Tibial nerve (tissue), 4 donors: ENCODE measurements at places on chromosomes 1 and 21. TPM values are rescaled to one million over a fixed set of nuclear protein-coding genes. Genes with fewer than 3 reads are reported as not detected.

GRCh38 chr1:24555591-24556413 lies at the start of gene NCMAP:
TSS of gene NCMAP (plus strand) at chr1:24556087. CDS start at chr1:24595431, 39,344 bp downstream.
- peaks cover 36% of the 10 kb centered on the region for H3K27me3 ChIP-seq
- peak within 1 kb of the TSS; percentile 46 for H3K4me3 ChIP-seq
- DNase-seq: no peak

DNA sequence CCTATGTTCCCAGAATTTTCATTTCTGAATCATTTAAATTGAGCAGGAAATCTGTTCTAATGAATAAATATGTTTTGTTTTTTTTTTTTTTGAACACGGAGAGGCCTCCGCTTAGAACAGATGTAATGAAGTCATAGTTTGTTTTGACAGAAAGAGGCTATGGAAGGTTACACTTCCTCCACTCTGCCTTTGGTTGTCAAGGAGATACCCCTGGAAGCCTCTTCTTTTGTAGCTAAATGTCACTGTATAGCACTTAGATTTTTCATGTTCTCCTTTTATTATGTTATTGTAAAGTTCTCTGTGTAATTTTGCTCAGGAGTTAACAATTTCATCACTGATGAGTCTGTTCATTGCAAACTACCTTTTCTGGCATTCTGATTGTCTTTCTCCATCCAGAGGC lies 22.7 kb upstream of the GNG12 start:
- H3K27ac ChIP-seq: no peak overlapping the region
- peaks cover under 1% of the 10 kb centered on the region for H3K4me1 ChIP-seq
- H3K27me3 ChIP-seq: no peaks in the 10 kb centered on the region
- H3K4me3 ChIP-seq: no peak overlapping the region
- no peaks in the 10 kb centered on the region for H3K36me3 ChIP-seq

GRCh38 chr1:53693339-53693738 lies 45.6 kb downstream of the GLIS1 start:
- H3K36me3 ChIP-seq: no peaks in the 10 kb centered on the region
- no peaks in the 10 kb centered on the region for H3K4me1 ChIP-seq
- no peaks in the 10 kb centered on the region for H3K27me3 ChIP-seq

DNA sequence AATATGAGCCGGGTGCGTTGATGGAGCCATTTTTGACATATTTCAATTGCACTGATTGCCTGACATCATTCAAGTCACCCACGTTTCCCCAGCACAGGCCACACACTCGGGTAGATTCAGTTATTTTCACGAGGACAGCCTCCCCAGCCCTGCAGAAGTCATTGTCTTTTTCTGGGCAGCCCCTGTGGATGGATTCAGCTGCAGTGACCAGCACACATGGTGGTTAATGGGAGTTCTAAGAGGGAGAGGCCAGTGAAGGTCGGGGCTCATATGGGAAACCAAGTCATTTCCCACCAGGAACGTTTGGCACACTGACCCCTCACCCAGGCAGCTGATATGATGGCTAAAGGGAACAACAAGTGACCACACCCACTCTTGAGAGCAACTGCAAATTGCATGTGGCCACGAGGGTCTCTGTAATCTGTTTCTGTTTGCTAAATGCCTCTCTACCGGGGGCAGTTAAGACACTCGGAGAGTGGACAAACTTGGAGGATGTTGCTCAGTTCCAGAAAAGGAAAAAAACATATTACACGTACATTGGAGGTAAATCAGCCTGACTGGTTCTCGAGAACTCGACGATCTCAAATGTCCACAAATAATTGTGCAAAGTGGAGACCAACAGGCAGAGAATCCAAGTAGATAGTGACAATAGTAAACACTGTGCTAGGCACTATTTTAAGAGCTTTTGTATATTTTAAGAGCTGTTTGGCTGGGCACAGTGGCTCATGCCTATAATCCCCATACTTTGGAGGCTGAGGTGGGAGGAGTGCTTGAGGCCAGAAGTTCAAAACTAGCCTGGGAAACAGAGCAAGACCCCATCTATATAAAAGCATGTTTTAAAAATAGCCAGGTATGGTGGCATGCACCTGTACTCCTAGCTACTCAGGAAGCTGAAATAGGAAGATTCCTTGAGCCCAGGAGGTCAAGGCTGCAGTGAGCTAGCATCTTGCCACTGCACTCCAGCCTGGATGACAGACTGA lies 167.2 kb upstream of the IRF2BP2 start:
- H3K4me1 ChIP-seq: no peaks in the 10 kb centered on the region
- no peaks in the 10 kb centered on the region for H3K27me3 ChIP-seq
- no peak for DNase-seq
- H3K27ac ChIP-seq: no peak overlapping the region

- H3K27me3 ChIP-seq: no peaks in the 10 kb centered on the region
- H3K4me3 ChIP-seq: no peak overlapping the region
- DNase-seq: no peak
- H3K27ac ChIP-seq: no peak overlapping the region
These were observed 11.8 kb upstream of the DENND1B start for GRCh38 chr1:197787056-197787455.

DNA sequence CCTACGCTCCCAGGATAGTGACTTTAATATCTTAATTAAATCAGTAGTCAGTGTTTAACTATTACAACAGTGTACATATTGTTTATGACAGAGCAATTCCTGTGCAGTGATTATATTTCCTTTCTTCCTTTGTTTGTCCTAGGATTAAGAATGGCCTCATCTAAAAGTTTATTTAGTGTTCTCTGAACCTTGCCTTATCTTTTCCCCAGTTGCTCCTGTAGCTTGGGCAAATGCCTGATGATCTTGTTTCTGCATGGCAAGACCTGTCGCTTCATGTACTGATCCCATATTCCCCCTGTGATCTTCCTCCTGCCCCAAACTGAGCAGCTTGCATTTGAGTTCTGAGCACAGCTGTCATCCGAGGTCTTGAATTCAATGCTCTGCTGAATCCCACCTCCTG lies 69.1 kb upstream of the STUM start:
- H3K27ac ChIP-seq: no peak overlapping the region
- H3K36me3 ChIP-seq: no peaks in the 10 kb centered on the region
- H3K4me3 ChIP-seq: no peak overlapping the region
- DNase-seq: no peak
- no peaks in the 10 kb centered on the region for H3K4me1 ChIP-seq

GRCh38 chr1:161305867-161306519 lies 3.8 kb downstream of the MPZ start:
- H3K4me1 ChIP-seq: peaks cover 22% of the 10 kb centered on the region
- H3K36me3 ChIP-seq: peaks cover 8% of the 10 kb centered on the region
- no peaks in the 10 kb centered on the region for H3K27me3 ChIP-seq
- peak; percentile 38 for DNase-seq

- H3K27ac ChIP-seq: no peak overlapping the region
- H3K4me3 ChIP-seq: no peak overlapping the region
- no peaks in the 10 kb centered on the region for H3K4me1 ChIP-seq
- no peaks in the 10 kb centered on the region for H3K36me3 ChIP-seq
- H3K27me3 ChIP-seq: peaks cover 54% of the 10 kb centered on the region
These were observed 22.0 kb upstream of the DISP3 start for GRCh38 chr1:11456965-11457364.

The PTGS2 gene
- total RNA-seq: 4.9 TPM

The KPNA6 gene
- total RNA-seq: 32.2 TPM

The COL11A1 gene
- 9.8 TPM for total RNA-seq
